ENCODE measurements at places on chromosomes 13 and 19. TPM values are rescaled to one million over a fixed set of nuclear protein-coding genes. Genes with fewer than 3 reads are reported as not detected.

- no peak for DNase-seq
Measured at GRCh38 chr13:113203507-113204377, 4.7 kb downstream of the PCID2 start.

- no peak for DNase-seq
Measured at GRCh38 chr13:110769097-110769496, 55.6 kb downstream of the ING1 start.

GRCh38 chr13:33904431-33904830 is 86.5 kb downstream of the RFC3 start:
- DNase-seq, result no peak

DNA sequence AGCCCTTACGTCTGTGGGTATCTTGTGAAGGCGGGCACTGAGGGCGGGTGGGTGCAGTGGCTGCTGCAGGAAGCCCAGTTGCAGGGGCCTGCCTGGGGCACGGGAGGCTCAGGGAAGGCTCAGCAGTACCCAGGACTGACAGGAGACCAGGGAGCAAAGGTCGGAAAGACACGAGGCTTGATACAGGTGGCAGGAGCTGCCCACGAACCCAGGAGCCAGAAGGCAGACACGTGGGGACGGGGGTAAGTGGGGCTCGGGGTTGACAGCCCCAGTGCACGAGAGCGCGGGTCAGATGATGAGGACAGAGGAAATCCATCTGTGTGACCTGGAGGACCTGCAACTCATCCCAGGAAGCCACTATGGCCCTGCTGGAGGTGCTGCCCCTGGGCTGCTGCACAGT is 25.3 kb downstream of the ELAVL1 start:
- DNase-seq, result no peak

GRCh38 chr13:37397535-37397934 is 201.0 kb downstream of the POSTN start:
- DNase-seq, result no peak

- no peak for DNase-seq
Measured at GRCh38 chr13:114027826-114028225, 54.0 kb upstream of the C13orf46 start.

DNA sequence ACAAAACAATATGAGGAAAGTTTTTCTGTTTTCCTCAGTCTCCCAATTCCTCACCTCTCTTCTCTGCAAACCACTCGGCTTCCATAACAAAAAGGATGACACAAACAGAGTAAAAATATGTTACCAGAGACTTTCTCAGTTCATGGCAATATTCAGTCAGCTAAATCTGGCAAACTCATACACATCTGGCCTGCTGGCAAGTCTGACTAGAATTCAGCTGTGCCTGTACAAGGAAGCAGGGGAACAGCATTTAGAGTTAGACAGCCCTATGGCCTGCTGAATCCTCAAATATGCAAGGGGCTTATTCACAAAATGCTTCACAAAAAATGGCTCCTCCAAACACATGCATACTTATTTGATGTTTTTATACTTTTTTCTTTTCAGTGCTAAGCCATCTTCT is 227.8 kb downstream of the ENOX1 start:
- DNase-seq, result no peak

GRCh38 chr13:51396352-51396751 is 56.5 kb downstream of the INTS6 start:
- DNase-seq, result peak; percentile 17

GRCh38 chr13:39557285-39557955 is 45.6 kb downstream of the LHFPL6 start:
- DNase-seq, result no peak

- DNase-seq, result peak; percentile 26
Measured at GRCh38 chr13:33487575-33488243, 202.2 kb upstream of the STARD13 start.

DNA sequence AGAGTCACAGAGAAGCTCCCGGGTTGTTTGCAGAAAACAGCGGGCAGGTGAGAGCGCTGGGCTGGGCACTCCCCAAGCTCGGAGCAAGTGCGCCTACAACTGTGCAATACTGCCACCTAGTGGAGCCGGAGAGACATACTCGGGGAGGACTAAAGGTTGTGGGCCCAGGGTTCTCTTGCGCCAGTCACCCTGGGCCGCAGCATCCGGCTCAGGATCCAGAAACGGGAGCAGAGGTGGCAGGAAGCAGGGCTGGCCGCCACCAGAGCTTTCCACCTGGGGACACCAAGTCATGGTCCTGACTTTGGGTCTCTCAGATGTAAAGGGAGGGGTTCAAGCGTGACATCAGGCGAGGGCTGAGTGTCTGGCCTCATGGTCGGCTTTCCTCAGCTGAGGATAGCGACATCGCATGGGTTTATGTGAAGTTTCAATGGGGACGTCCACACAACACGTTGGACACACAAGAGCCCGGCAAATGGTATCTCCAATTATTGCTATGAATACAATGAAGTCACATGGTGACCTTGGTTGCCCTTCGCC is 11.2 kb upstream of the KLK4 start:
- peak; percentile 89 for DNase-seq

DNA sequence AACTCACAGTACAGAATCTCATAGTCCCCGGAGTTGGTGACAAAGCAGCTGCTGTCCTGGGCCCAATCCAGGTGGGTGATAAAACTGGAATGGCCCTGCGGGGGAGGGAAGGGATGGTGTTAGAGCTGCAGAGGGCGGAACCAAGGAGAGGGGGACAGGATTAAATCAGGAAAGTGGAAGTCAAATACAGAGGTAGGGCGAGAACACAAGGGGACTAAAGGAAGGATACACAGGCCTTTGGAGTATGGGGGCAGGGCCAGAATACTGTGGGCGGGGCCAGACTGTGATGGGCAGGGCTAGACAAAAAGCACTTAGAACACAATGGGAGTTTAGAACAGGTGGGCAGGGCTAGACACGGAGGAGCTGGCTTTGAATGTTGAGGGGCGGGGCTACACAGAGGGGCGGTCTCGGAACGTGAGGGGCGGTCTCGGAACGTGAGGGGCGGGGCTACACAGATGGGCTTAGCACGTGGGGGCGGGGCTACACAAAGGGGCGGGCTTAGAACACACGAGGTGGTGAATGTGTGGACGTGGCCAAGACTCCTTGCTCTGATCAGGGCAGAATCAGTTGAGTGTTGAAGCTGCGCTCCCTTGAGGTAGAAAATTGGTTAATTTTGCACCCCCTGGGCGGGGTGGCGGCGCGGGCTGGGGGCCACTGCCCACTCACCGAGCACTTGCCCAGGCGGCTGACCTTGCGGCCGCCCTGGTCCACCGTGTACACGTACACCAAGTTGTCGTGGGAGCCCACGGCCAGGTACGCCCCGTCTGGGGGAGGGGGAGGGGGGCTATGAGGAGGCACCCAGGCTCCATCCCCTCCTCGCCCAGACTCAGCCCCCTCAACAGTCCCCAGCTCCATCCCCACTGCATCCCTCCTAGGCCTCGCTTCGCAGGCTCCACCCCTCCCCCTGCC is 14.0 kb upstream of the GPR4 start:
- DNase-seq, result peak; percentile 75

DNA sequence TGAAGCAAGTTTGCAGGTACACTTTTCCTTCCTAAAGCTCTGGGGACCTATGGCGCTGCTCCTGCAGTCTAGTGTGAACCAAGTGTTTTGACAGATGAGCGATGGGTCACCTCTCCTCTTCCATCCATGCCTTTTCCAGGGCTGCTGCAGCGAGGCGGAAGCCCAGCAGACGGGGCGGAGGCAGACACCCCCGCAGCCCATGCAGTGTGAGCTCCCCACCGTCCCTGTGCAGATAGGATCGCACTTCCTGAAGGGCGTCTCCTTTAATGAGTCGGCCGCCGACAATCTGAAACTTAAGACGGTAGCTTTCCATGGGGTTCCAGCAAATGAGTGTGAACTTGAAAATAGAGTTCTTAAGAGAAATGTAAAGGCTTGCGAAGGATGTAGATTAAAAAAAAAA is 37.1 kb upstream of the GPI start:
- no peak for DNase-seq

DNA sequence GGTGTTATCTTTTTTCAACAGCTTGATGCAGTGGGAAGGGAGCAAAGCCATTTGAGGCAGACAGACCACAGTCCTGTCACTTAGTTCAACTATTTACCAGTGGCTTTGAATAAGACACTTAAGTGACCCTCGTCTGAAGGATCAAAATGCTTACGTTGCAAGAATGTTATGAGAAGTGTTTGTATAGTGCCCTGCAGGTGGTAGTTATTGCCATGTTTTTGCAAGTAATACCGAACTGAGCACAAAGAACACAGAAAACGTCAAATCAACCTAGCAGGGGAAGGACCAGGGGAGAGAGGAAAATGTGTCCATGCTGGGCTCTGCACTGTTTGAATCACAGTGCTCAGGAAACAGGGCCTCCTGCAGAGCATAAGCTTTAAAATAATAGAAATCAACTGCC is 2.8 kb downstream of the SOHLH2 start:
- no peak for DNase-seq

DNA sequence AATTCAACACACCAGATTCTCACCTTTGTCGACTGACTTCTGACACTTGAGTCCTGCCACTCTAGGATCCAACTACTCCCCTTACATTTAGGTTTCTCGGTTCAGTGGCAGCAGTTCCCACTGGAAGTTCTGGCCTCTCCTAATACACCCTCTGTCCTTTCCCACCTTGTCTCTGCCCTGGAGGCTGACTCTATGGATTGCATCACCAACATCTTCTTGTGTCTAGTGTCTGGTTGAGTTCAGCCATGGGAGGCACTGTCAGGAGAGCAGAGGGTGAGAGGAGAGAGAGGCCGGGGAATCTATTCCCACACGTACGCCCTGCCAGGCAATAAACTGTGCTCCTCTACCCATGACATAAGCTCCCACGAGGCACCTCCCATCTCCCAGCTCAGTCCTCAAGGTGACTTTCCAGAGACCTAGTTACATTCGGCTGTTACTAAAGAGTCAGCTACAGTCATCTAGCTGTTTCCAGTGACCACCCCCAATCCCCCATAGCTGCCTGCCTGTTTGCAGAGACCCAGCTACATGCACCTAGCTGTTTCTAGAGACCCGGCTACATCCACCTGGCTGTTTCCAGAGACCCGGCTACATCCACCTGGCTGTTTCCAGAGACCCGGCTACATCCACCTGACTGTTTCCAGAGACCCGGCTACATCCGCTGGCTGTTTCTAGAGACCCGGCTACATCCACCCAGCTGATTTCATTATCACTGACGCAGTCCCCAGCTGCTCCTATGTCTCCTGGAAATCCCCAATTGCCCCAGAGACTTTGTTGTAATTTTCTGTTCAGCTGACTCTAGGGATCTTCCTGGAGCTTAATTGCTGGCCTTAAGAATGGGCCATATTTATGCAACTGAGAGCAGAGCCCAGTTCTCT is 8.1 kb upstream of the LILRB4 start:
- DNase-seq, result no peak

FARSA gene
- total RNA-seq, result 50.1 TPM

KIR3DL2 gene
- total RNA-seq, result not detected

CLDN10 gene
- not detected for total RNA-seq

PIH1D1 gene
- 184 TPM for total RNA-seq

SYDE1 gene
- not detected for total RNA-seq

Data from B cell (primary cell).